ENCODE measurements at places on chromosomes 1 and 21.
A peak's percentile ranks its signal among the peaks of the same experiment; 100 is the strongest.

GRCh38 chr1:225866061-225866837 lies 15.9 kb downstream of the TMEM63A start:
- DNase-seq: no peak

DNA sequence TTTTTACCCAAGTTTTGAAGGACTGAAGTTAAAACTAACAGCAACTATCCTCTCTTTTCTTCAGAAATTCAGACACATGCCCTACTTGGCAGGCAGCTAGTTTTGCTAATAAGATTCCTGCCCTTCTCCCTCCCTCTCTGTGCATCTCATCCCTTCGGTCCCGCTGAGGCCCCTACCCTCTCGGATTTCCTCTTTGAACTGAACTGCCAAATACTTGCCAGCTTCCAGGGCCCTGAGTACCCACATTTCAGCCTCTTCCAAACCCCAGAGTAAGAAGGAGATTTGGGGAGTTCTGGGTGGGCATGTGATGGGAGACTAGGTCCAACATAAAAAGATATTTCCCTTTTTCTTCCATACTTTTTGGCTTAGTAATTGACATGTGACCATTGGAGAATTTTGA lies 116.5 kb upstream of the JUN start:
- no peak for DNase-seq

GRCh38 chr1:70847013-70847412 lies 200.6 kb downstream of the PTGER3 start:
- no peak for DNase-seq

GRCh38 chr1:211478801-211479578 lies 13.0 kb downstream of the RD3 start:
- no peak for DNase-seq

- no peak for DNase-seq
These were observed 3.0 kb upstream of the TENT5C start for GRCh38 chr1:117602862-117603261.

- no peak for DNase-seq
These were observed 3.0 kb upstream of the SLC19A1 start for GRCh38 chr21:45545236-45545570.

GRCh38 chr1:47180603-47181094 lies 9.2 kb downstream of the PDZK1IP1 start:
- DNase-seq: no peak

GRCh38 chr1:147717051-147717705 lies 43.2 kb downstream of the GJA5 start:
- DNase-seq: no peak

GRCh38 chr1:202844935-202845334 lies 34.2 kb downstream of the PCAT6 start:
- no peak for DNase-seq

GRCh38 chr1:224503161-224504118 lies 68.8 kb upstream of the WDR26 start:
- peak; percentile 95 for DNase-seq

DNA sequence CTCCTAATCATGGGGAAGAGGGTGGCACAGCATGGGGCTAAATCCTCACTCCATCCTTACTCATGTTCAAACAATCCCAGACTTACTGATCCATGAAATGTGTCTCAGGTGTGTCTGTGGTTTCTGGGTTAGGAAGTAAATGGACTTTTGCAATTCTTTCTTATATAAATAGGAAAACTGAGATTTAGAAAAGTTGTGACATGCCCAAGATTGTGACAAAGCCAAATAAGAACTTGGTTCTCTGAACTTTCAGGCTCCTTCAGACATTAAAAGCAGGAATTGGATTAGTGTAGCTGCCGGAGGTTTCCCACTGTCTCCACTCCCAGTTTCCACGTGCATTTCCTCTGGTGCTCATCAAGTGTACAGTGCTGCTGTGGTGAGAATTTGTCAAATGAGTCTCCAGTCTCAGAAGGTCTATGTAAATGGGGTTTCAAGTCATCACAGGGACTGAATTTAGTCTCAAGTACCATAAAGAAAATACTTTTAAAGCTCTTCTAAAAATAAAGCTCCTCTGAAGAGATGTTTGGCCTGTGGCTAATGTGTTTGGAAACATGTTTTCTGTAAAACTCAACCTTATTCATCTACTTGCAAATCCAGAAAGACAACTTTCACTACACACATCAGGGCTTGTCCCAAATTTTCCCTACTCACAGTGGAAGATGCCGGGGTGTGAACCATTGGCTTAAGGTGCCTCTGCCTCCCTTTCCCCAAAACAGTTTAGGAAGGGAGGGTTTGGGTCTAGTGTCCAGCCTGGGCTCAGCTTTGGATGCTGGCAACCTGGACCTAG lies 115.2 kb downstream of the NGF start:
- DNase-seq: no peak

DNA sequence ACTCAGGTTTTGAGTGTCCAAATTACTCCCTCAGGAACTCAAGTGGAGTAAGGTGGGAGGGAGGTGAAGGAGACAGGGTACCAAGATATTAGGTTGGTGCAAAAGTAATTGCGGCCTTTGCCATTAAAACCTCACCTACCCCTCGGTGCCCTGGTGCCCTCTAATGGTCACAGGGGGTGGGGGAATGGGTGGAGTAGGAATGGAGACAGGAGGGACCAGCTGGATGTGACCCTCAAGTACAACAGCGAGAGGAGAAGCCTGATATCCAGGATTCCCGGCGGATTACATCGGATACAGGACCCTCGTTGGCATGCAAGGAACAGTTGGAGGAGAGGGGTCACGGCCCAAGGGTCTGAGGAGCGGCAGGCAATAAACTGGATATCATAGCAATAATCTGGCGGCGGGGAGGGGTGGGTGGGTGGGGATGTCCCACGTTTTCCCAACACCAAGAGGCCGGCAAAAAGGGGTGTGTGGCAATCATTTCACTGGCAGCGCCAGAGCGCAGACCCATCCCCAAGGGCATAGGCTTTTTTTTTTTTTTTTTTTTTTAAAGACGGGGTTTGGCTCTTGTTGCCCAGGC lies 4.3 kb upstream of the ZBTB7B start:
- no peak for DNase-seq

DNA sequence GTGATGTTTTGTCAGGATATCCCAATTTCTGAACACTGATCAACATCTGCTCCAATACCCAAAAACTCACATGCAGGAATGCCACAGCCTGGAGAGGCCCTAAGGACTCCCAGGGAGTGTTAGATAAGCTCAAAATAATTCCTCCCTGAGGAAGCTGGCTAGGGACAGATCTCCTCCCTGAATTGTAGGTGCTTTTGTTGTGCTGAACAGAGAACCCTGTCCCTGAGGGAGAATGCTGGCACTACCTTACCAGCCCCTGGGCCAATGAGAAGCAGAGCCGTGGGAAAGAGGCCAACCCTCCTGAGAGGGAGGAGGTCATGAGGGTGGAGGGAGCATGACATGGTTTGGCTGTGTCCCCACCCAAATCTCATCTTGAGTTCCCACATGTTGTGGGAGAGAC lies 73.6 kb upstream of the PTGFRN start:
- no peak for DNase-seq

GRCh38 chr1:182329471-182329870 lies 62.1 kb downstream of the GLUL start:
- no peak for DNase-seq

GRCh38 chr21:41832596-41833496 lies 46.3 kb downstream of the PRDM15 start:
- no peak for DNase-seq

DNA sequence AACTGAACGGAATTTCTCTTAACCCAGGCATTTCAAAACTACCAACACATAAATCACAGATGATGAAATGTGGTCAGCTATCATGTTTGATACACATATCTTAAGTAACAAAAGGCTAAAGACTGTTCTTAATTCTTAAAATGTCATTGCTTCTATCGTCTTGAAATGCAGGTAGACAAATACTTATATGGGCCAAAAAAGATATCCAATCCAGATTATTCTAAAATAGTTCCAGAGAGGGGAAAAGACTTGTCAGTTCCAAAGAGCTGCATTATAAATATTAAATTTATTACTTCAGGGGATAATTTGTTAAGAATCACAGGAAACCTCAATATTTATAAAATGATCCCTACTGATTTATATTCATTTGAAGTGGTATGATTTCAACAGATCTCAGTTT lies 259.4 kb downstream of the FAF1 start:
- no peak for DNase-seq

GRCh38 chr1:211831558-211832323 lies 1.2 kb upstream of the LPGAT1 start:
- DNase-seq: no peak

DNA sequence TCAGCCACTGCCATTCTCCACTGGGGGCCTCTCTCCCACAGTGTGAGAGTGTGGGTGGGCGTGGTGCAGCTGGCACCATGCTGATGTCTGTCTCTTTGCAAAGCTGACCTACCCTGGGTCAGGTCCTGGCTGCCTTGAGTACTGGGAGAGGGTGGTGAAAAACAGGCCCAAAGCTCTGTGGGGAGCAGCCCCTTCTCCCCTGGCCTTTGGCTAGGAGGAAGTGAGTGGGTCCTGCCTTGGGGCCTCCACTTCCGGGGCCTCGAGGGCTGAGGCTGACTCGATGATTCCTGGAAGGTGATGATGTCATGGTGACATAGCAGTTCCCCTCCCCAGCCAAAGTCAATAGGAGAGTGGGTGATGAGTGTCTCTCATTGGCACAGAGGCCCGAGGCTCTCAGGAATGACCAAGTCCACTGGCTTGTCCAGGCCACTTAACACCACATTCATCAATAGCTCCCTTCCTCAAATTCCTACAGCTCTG lies 53.0 kb downstream of the IER5 start:
- DNase-seq: peak; percentile 73

GRCh38 chr1:46526013-46526690 lies 25.3 kb downstream of the KNCN start:
- no peak for DNase-seq

GRCh38 chr1:165367375-165367993 lies 11.0 kb upstream of the LMX1A start:
- peak; percentile 79 for DNase-seq

DNA sequence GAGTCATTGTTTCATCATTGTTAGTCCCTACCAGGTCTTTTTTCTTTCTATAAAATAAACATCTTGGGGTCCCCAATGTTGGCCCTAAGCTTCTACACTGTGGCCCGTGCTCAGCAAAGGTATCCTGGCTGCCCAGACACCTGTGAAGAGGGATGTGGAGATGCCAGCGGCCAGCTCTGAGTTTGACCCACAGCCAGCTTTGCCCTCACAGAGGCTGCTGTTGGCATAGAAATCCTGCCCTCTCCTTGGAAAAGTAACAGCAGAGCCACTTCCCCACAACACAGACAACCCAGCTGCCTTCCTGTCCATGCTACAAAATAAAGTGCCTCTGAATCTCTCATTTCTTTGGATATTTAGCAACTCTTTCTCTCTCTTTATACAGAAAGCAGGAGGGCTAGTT lies 6.0 kb downstream of the TRIM62 start:
- no peak for DNase-seq

Data from right atrium auricular region (tissue), 2 donors.